ENCODE measurements at places on chromosomes 3 and 15.

GRCh38 chr15:52080706-52081392 lies 31.7 kb downstream of the BCL2L10 start:
- no peak for DNase-seq

GRCh38 chr3:106425916-106426315 lies 557.1 kb upstream of the CBLB start:
- DNase-seq, result no peak

- DNase-seq, result no peak
Observed at GRCh38 chr3:96449803-96450202, 364.6 kb upstream of the EPHA6 start.

GRCh38 chr3:21163956-21164355 lies 587.1 kb downstream of the ZNF385D start:
- DNase-seq, result no peak

DNA sequence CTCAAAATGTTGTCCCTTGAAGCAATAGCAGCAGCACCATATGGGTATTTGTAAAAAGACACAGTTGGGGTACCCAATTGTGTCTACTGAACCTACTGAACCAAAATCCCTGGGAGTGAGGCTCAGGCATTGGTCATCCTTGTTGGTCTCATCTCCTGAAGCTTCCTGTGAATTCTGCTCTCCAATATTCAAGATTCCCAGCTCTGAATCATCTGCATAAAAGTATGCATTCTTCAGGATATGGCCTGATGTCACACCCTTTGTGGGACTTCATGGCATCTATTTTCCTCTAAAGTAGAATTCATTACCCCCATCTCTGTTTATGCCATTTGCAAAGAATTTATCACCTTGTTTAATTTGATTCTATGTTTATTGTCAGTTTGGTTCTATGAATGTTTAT lies 13.3 kb upstream of the PTX3 start:
- no peak for DNase-seq

DNA sequence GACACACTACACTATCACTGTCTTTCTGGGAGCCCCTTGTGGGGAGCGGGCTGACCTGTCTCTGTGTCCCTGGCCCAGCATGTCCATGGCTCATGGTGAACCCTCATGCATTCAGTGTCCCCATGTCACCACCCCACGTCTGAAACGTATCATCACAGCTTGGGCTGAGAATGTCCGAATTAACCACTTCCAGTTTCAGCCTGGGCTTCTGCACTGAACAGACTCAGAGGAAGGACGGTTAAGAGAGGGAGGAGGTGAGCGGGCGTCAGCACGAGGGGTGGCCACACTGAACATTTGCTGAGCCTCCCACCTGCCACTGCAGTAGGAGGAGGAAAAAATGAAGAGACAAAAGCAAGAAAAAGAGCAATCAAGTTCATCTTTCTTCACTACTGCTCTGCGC lies 30.5 kb downstream of the ATP2B2 start:
- no peak for DNase-seq
